ENCODE measurements at places on chromosomes 5 and 9.

- DNase-seq: no peak
Observed at GRCh38 chr5:178423431-178423830, 166.8 kb downstream of the COL23A1 start.

DNA sequence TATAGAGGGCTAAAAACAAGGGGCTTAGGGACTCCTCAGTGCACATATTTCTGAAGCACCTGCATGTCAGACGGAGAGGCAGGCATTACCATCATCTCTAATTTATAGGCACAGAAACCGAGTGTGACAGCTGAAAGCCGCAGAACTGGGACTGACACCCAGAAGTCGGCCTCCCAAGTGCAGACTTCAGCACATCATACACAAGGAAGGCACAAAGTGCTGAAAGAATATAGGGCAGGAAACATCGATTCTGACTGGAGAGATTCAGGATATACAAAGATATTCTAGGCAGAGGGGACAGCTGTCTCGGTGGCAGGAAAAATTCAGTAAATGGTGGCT lies 11.2 kb downstream of the MRPS27 start:
- no peak for DNase-seq

DNA sequence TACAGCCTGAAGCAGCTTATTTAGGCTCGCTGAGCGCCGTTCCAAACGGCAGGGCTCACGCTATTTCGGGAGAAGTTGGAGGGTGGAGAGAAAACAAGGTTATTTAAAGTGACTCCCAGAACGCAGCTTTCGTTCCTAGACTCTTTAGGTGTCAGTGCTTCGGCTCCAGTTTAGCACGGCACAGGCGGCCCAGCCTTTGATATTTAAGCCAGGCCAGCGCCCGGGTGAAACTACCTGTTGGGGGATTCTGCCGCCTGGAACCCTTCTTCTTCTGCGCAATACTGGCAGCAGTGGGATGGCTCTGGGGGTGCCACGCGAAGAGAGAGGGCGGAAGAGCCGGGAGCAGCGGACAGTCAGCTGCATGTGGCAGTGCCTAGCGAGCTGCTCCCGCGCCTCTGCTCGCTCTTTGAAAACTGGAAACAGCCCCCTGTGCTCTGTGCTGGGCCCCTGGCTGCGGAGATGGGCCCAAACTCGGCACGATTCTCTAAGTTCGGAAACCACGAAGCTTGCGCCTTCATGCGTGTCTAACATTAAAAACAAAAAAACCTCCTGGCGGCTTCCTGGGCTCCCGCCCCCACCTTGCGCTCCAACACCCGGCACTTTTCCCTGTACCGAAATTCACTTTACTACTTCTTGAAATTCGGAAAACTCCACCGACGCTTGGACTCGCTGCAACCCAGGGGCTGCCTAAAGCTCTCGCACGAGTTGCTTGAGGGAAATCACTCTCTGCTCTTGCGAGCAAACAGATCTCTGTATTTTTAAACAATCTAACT lies 34.6 kb upstream of the NFIB start:
- no peak for DNase-seq

GRCh38 chr9:71108937-71109336 lies 12.5 kb downstream of the TRPM3 start:
- DNase-seq: no peak

DNA sequence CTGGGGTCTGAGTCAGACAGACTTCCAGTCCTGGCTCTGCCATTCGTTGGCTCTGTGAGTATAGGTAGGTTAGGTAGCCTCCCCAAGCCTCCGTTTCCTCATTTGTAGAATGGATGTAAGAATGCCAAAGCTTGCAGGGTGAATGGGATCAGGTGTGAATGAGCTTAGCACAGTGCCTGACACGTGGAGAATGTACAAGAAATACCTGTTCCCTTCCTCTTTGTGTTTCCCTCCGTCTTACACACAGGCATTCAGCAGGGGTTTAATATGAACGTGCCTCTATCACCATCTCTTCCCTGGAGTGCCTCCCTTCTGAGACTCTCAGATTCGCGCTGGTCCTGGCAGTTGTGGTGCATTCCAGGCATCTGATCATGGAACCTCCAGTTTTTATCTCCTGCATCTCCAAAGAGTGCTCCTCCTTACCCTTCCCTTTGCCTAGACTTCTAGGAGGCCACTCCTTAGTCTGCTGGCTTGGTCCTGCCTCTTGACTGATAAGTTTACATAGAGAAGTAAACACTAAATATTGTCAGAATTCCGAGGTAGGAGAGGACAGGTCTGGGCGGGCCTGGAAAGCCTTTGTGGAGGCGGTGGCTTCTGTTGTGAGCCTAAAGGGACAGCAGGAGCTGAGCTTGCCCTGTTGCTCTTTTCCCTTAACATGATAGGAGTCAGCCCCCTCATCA lies 199.4 kb downstream of the AOPEP start:
- DNase-seq: no peak

DNA sequence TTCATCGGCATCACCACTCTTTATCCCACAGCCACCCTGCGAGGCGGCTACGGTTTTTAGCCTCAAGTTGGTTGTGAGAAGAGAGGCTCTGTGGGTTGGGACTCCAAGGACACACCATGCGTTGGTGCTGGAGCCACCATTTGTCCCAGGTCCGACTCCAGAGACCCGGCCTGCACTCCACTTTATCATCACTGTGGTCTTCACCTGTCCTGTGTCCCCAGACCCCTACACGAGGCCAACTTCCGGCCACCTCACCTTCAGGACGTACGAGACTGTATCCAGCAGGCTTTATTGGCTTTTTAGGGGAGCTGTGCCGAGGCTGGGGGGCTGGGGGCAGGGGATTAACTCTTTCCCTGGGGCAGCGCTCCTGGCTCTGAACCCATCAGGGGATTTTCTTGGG lies 55.0 kb downstream of the GTF3C4 start:
- no peak for DNase-seq

DNA sequence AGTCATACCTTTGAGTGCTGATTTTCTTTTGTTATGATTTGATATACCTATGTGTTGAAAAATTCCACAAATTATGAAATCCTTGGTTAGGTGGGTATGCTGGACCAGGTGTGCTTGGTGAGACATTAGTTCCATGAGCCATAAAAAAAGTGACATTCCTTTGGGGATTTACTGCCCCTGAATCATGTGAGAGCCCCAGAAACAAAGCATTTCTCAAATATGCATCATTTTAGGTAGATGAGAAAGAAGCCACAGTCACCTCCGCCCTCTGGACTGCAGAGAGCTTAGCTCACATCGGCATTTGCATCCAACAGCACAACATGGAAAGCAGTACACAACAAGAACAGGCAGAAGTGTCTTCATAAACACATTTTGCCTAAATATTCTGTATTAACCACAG lies 55.3 kb downstream of the DAP start:
- DNase-seq: no peak

- DNase-seq: no peak
Observed at GRCh38 chr9:82880336-82881050, 182.4 kb downstream of the RASEF start.

DNA sequence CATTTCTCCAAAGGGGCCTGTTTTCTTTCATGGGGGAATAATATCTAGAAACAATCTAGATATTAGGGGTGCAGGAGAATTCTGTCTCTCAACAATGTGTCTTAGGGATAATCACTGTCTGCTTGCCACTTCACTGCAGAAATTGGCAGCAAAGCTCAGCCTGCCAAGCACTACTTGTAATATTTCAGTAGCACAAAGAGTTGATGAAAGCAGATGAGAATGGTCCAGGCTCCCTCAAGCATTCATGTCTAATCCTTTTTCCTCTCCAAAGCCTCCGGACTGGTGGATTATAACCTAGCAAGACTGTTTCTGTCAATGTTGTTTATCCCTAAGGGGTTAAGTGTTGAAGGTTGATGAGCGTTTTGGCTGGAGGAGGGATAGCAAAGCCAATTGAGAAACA lies 13.3 kb upstream of the MPDZ start:
- DNase-seq: no peak

GRCh38 chr5:181127907-181128626 lies 2.9 kb downstream of the OR2V1 start:
- no peak for DNase-seq

Data from fibroblast of skin of left biceps (primary cell).